ENCODE measurements at places on chromosomes 7 and 10. TPM values are rescaled to one million over a fixed set of nuclear protein-coding genes. Genes with fewer than 3 reads are reported as not detected.

- H3K4me3 ChIP-seq, result peak within 1 kb of the TSS; percentile 58
- peaks cover 9% of the 10 kb centered on the region for H3K4me1 ChIP-seq
- H3K27ac ChIP-seq, result no peak within 1 kb of the TSS
- H3K36me3 ChIP-seq, result peaks cover 11% of the 10 kb centered on the region
- DNase-seq, result no peak
- no peaks in the 10 kb centered on the region for H3K27me3 ChIP-seq
Measured at GRCh38 chr10:133276435-133277201, at the start of gene ADAM8. Gene ADAM8 (minus strand): TSS chr10:133276868. CDS start chr10:133276817, 51 bp downstream.

MAGI2 gene
- total RNA-seq, result 18.3 TPM

- no peak overlapping the region for H3K4me3 ChIP-seq
- H3K27me3 ChIP-seq, result no peaks in the 10 kb centered on the region
- DNase-seq, result no peak
Measured at GRCh38 chr10:96584035-96584434, 2.8 kb downstream of the TM9SF3 start.

NPSR1 gene
- not detected for total RNA-seq

DNA sequence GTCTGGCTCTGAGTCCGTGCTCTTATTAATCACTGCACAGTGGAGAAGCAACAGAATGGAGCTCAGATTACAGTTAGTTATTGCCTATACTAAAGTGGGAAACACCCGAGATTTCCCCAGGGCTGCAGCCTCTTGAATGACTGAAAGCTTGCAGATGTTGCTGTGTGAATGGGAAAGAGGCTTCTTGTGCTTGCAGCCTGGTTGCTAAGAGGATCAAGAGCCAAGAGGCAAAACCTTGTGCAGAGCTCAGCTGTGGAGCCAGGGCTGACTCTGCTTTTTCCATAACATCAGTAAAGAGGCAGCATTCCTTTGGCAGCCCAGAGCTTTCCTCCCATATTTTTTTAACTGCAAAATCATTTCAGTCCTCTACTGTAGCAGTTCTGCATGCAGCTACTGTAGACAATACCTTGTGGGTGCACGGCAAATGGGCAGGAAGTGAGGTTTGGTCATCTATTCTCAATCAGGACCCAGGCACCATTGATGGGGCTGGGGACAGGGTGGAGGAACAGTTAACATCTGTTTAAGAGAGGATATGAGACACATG, 86.5 kb downstream of the RALA start:
- no peak for DNase-seq
- no peak overlapping the region for H3K4me3 ChIP-seq
- no peak overlapping the region for H3K27ac ChIP-seq

Measured in thoracic aorta (tissue), 2 donors.